HTR-8/SVneo (cell line): ENCODE measurements at places on chromosomes 13 and 19.

- DNase-seq = no peak
Measured at GRCh38 chr19:7492558-7492957, 3.7 kb upstream of the PEX11G start.

DNA sequence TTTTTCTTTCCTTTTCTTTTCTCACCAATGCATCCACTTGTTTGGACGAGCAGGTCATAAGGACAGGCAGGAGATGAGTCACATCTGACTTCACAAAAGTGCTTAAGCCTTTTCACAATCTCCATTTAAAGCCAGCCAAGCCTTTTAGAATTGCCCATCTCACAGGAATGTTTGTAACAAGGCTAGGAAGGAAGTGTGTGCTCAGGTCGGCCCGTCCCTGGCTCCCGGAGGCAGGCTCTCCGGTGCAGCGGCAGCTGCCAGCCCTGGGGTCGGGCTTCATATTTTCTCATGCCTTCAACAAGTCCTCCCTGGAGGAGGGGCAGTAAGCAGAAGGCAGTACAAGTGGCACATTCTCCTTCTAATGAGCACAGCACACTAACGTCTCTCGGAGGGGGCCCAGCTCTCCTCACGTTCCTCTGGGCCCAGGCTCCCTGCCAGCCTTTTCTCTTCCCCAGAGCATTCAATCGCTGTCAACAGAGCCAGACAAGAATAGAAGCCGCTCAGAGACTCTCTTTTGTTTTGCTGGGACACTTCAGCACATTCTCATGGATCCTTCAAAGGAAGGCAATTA lies 180.5 kb downstream of the COL4A1 start:
- peak; percentile 51 for DNase-seq

GRCh38 chr19:48524221-48524620 lies 12.6 kb upstream of the LMTK3 start:
- no peak for DNase-seq

DNA sequence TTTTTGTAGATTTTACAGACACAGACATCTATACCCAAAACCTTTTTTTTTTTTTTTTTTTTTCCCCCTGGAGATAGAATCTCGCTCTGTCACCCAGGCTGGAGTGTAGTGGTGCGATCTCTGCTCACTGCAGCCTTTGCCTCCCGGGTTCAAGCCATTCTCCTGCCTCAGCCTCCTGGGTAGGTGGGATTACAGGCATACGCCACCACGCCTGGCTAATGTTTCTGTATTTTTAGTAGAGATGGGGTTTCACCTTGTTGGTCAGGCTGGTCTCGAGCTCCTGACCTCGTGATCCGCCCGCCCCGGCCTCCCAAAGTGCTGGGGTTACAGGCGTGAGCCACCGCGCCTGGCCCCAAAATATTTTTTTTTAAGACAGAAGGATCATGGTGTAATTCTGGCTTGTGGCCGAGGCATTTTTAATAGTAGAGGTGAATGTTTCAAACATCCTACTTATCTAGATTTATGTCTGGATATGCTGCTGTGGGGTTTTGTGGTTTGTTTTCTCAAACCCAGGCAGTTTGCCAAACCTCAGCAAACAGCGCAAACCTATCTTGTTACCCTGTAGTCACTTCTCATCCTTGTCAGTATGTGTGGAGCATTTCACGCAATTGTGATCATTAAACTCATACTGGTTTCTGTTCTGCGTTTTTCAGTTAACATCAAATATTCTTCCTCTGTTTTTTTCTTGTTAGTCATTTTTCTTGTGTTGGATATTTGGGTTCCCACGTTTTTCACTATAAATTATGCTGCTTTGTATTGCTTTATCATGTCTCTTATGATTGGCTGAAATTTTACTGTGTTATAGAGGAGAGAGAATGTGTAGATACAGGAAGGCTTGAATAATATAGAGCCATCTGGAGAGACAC lies 36.2 kb upstream of the GARRE1 start:
- DNase-seq = peak; percentile 87
